ENCODE measurements at places on chromosomes 6 and 20. TPM values are rescaled to one million over a fixed set of nuclear protein-coding genes. Genes with fewer than 3 reads are reported as not detected.

FOXA2 gene
- total RNA-seq = not detected

BMP6 gene
- total RNA-seq = 38.6 TPM

THBD gene
- total RNA-seq = 52.5 TPM

SLC17A3 gene
- total RNA-seq = not detected

ECT2L gene
- not detected for total RNA-seq

CGAS gene
- 3.3 TPM for total RNA-seq

PTCRA gene
- total RNA-seq = not detected

GJA1 gene
- 563 TPM for total RNA-seq

MYLK4 gene
- 0.43 TPM for total RNA-seq

BFSP1 gene
- 1.3 TPM for total RNA-seq

C20orf141 gene
- total RNA-seq = not detected

TRIM31 gene
- total RNA-seq = not detected

CST2 gene
- 17.5 TPM for total RNA-seq

CD40 gene
- total RNA-seq = 8.8 TPM

WASF1 gene
- 6.6 TPM for total RNA-seq

DLGAP4 gene
- total RNA-seq = 29.1 TPM

KIF25 gene
- total RNA-seq = 0.72 TPM

ERVFRD-1 gene
- not detected for total RNA-seq

SERPINB6 gene
- total RNA-seq = 67.5 TPM

All from smooth muscle cell of the pulmonary artery (primary cell).